HuH-7 (cell line): ENCODE measurements at places on chromosomes 1 and 21.

- no peak for DNase-seq
These were observed 15.0 kb downstream of the SKI start for GRCh38 chr1:2242814-2243725.

GRCh38 chr21:44868707-44869106 lies 4.8 kb downstream of the PTTG1IP start:
- no peak for DNase-seq

DNA sequence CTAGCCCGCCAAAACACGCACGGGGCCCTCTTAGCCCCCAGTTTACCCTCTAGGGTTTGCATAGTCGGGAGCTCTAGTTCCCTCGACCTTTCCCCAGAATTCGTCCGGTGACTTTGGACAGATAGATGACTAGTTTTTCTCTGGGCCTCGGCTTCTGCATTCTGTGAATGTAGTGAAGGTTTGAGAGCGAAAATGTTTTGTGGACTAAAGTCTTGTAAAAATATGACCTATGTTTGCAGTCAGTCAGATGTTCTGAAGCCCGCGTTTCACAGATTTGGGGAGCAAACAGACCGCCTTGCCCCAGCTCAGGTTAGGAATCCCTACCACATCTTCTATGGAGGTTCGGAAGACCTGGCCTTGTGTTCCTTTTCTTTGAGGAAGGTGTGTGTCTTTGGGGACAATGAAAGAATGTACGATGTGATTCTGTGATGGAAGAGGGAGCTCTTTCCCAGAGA lies 401 bp downstream of the UQCRH start:
- no peak for DNase-seq

DNA sequence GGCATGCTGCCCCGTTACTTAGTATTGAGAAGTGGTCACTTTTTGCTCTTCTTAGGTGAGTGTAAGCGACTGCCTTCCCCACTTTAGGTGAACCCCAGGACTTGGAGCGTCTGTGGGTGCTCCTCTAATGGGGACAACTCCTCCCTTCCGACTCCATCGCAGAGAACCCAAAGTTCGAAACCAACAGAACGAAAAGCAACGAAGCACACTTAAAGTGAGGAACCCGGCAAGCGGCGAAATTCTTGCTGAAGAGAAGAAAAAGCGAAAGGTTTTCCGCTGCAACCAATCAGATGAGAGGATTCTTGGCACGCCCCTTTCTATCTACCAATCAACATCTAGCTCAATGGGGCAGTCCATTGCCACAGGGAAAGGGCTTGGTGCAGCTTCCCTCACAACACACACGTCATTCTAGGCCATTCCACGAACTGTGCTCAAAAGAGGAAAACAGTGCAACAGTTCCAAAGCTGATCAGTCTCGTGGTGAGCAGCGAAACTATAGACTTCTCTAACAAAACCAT lies 709 bp upstream of the SUCO start:
- DNase-seq: peak; percentile 84

DNA sequence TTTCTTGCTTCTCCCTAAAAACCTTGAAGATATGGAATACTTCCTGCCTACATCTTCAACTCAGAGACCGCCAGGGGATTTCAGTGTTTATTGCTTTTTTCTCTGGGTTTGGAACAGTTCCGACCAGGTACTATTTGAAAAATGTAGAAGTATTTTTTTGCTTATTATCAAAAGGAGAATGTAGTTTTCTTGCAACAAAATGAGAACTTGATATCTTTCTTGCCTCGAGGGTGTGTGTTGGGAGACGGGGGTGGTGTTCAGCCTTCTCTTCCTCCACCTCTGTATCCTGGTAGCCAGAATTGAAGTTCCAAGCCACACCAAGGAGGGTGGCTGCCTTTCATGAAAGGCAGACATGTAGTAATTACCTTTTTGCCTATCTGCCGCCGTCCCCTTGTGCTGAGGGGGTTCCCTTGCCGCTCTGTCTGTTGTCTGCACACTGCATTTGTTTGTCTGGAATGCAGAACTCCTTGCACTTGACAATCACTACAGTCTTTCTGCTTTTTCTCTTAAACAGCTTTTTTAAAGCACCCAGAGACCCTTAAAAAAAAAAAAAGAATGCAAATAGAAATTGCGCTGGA lies 212.1 kb downstream of the PBX1 start:
- DNase-seq: no peak

GRCh38 chr1:60448850-60449249 lies 375.3 kb upstream of the C1orf87 start:
- DNase-seq: no peak

DNA sequence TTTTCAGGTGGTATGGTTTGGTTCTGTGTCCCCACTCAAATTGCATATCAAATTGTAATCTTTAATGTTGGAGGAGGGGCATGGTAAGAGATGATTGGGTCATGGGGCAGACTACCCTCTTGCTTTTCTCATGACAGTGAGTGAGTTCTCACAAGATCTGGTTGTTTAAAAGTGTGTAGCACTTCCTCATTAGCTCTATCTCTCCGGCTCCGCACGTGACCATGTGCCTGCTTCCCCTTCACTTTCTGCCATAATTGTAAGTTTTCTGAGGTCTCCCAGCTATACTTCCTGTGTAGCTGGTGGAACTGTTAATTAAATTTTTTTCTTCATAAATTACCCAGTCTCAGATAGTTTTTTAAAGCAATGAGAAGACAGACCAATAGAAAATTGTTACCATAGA lies 843.2 kb downstream of the AMY1C start:
- DNase-seq: no peak
